ENCODE measurements at places on chromosomes 1 and 21. TPM values are rescaled to one million over a fixed set of nuclear protein-coding genes. Genes with fewer than 3 reads are reported as not detected.

DNA sequence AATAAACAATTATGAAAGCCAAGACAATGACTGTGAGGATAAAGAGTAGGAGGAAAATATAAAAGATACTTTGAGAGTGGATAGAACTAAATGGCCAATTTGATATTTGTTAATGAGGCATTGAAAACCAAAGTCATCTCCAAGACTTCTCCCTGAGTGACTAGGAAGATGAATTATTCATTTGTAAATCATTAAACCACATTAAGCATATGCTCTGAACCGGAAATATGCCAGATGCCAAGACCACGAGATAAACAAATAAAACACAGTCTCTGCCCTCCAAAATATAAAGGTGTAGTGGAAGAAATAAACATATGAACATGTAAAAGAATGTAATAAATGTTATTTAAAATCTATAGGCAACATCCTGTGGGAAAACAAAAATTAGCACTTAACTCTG is 78.8 kb downstream of the MRPL39 start:
- DNase-seq, result no peak

GRCh38 chr21:21828130-21828529 is 829.9 kb downstream of the NCAM2 start:
- DNase-seq, result no peak

DNA sequence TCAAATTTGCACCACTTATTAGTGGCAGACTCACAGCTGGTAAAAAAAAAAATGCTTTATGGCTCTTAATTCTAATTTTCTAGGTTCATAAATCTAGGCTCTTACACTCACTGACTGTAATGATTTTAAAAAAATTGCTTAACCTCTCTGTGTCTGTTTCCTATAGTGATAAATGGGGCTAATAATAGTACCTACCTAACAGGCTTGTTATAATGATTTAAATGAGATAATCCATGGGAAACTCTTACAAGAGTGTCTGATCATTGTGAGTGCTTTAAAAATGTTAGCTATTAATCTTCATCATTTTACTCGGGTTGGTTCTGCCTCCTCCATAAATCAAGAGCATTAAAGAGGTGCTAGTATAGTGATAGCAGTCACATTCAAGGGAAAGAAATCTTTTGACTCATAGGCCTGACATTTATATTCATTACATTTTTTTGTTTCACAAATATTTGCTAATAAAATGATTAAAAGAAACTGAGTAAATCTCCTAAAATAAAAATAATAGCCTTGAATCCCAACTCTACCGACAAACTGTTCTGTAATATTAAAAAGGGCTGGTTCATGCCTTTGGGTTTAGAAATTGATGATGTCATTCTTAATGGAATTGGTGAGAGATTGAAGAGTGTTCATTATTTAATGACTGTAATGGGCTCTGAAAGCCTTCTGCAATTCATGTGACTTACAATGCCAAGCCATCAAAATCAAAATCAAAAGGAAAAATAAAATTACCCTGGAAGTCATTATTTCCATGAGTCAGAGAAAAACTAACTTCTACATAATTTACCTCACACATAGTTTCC is 93.9 kb upstream of the PALMD start:
- no peak for DNase-seq

The SPEN gene
- 11.0 TPM for total RNA-seq

DNA sequence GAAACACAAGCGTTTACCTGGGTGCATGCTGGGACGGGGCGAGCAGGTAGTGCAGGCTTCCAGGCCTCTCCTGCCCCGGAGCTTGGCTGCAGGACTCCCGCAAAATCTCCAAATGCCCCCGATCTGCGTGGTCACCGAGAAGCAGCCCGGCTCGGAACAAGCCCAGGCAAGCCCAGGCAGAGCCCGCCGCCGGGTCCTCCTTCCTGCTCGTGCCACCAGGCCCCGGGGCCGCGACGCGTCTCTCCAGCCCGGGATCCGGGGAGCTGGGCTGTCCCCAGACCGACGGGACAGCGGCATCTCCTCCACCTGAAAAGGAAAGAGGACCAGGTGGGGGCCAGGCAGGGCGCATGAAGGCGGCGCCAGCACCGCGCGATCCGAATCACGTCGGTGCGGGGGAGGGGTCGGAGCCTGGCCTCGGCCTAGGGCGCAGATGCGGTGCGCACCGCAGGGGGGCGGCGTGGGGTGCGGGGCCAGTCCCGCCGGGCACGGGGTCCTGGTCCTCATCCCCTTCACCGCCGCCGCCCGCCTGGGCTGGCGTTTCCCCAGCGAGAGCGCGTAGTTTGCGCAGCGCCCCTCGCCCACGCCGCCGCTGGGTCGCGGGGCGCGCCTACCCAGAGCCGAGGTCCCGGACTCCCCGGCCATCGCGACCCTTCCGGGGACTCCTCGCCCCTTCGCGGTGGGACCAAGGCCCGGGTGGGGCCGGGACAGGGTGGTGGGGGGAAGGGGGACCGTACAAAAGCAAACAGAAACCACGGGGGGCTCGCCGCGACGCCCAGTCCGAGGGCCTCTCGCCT is 52.4 kb upstream of the H6PD start:
- DNase-seq, result peak; percentile 45

- DNase-seq, result no peak
Measured at GRCh38 chr1:207032528-207033017, at the start of gene C1orf116. C1orf116 (minus strand) TSS chr1:207032756; CDS start chr1:207027598, 5,158 bp downstream.

DNA sequence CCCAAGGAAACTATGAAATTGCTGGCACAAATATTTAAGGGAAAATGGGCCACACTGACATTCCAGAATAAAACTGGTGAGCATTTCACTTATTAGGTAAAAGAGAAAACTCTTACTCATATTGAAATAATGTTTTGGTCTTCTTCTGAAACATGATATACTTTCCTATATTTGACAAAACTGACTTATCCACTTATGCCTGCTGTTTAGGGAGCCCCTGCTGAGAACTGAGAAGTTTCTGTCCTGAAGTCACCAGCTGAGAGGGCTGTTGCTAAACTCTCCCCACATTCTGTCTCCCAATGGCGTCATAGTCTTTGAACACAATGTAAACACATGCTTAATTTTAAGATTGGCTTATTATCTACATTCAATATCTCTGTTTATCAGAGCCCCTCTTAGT is 46.8 kb upstream of the ZC3H11B start:
- DNase-seq, result peak; percentile 70

The CFAP57 gene
- total RNA-seq, result 0.17 TPM

DNA sequence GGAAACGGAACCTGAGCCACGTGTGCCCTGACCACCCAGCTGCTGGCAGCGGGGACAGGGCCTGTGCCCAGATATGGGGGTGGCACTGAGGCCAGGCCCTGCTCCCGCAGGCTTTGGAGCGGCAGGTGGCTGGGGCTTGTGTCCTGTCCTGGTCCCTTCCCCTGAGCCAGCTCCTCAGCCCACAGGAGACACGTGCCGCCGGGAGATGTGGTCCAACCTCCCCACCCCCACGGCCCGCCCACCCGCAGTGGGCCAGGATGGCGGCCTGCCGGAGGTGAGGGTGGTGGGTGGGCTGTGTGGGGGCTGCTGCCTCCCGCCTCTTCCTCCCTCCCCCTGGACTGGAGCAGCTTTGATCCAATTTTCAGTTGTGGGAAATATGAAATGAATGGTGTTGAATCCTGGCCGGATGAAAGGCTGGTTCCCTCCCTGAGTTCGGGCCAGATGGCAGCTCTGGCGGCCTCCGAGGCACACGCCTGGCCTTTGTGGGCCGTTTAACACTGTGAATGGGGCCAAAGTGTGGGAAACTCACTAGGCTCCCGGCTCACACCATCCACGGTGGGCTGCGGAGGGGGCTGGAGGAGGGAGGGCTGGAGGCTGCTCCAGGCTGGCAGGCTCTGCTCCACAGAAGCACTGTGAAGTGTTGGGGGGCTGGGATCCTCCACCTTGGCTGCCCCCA is 2.6 kb upstream of the HES5 start:
- DNase-seq, result no peak

The PRXL2B gene
- 8.0 TPM for total RNA-seq

DNA sequence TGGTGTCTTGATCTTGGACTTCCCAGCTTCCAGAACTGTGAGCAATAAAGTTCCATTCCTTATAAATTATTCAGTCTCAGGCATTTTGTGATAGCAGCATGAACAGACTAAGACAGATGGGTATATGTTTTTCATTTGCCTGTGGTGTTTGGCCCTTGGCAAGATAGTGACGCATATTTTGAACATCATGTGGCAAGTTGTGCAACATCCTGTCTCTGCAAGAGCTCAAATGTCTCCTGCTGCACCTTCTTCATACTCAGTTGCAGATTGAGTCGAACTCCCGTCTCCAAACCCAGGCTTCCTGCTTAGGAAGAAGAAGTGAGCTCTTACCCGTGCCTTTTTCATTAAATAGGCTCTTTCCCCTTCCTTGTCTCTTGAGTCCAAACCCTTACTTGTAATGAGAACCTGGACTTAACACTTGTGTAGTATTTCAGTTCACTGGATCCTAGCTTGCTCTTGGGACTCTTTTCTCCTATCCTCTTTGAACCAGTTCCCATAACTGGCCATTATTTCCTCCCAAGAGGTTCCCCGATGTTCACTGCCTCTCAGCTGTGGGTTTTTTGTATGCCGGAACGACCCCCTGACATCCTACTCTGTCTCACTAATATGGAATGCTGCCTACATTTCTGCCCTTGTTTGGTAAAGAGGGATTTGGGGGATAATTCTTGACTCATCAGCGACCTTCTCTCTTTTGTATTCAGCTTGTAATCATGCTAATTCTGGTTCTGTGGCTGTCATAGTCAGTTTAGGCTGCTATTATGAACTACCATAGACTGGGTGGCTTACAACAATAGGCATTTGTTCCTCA is 125.0 kb upstream of the KCNK2 start:
- DNase-seq, result peak; percentile 96

The DNM3 gene
- 1.8 TPM for total RNA-seq

GRCh38 chr1:202592146-202592545 is 118.1 kb downstream of the SYT2 start:
- DNase-seq, result no peak

The C1orf226 gene
- total RNA-seq, result under 0.01 TPM

DNA sequence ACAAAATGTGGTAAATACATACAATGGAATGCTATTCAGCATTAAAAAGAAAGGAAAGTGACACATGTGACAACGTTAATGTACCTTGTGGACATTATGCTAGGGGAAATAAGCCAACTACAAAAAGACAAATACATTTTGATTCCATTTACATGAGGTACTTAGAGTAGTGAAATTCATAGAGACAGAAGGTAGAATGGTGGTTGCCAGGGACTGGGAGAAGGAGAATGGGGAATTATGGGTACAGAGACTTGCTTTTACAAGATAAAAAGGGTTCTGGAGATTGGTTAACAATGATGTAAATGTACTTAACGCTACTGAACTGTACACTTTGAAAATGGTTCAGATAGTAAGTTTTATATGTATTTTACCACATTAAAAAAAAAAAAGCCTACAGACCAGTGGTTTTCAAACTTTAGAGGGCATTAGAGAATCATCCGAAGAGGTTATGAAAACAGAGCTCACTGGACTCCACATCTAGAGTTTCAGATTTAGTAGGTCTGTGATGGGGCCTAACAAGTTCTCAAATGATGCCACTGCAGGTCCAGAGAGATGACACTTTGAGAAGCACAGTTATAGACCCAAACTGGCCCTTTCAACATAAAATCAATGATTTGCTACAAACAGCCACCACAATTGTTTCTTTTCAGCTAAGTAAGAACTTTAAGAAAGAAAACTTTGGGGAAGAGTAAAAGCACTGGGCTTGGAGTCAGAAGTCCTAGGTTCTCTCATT is 9.6 kb upstream of the ADCY10 start:
- DNase-seq, result no peak

The FNDC5 gene
- total RNA-seq, result 1.0 TPM

DNA sequence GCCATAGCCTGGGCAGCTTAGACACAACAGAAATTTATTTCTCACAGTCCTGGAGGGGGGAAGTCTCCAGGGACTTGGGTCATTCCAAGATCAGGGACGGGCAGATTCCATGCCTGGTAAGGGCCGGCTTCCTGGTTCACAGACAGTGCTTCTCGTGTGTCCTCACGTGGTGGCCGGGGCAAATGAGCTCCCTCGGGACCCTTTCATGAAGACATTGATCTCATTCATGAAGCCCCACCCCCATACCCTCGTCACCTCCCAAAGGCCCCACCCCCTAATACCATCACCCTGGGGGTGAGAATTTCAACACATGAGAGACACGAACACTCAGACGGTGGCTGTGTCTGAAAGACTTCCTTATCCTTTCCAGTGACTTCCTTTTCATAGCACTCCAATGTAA is 51.5 kb downstream of the ACOT7 start:
- no peak for DNase-seq

- DNase-seq, result peak; percentile 79
Measured at GRCh38 chr1:35539824-35540261, 17.4 kb downstream of the KIAA0319L start.

The TNFRSF4 gene
- total RNA-seq, result under 0.01 TPM

DNA sequence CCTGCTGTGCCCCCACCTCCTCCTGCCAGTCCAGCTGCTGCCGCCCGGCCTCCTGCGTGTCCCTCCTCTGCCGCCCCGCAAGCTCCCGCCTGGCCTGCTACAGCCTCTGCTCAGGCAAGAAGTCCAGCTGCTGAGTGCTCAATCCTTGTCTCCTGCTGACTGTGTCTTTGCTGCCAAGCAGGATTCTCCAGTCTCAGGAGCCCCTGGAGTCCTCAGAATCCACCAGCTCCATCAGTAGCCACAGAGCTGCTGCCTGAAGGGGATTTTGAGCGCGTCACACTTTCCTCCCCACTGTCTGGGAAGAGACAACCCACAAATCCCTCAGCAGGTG is 973 bp downstream of the KRTAP10-11 start:
- DNase-seq, result no peak

DNA sequence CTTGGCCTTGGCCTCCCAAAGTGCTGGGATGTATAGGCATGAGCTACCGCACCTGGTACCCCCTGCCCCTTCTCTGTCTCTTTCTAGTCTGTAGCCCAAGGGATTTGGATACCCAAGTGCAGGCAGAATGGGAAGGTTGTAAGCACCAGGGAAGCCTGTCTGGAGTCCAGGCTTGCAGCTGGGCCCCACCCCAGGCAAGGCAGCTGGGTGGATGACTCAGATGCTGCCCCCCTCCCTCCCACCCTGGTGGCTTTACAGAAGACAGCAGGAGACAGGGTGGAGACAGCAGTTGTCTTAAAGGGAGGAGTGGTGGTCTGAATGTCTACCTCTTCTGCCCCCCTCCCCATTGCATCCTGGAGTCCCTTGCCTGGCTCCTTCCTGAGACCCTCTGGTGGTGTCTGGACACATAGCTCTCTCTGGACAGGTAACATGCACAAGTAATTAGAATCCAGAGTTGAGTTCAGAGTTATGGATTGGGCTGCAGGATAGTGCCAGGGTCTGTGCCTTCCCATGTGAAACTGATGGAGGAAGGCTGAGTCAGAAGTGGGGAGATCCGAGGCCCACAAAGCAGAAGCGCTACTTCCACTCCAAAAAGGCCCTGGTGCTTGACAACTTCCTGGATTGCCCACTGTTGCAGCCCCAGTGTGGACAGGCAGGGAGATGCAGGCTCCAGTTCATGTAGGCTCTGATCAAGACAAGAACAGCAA is 5.1 kb downstream of the LMNA start:
- peak; percentile 78 for DNase-seq

The CD1E gene
- total RNA-seq, result not detected

The TSSK3 gene
- total RNA-seq, result 0.51 TPM

The SZT2 gene
- total RNA-seq, result 17.2 TPM

The FCRL1 gene
- not detected for total RNA-seq

All from fibroblast of lung (primary cell).